ENCODE measurements at places on chromosomes 7 and 10.

- DNase-seq: no peak
Observed at GRCh38 chr10:90306187-90306586, 551.7 kb downstream of the HTR7 start.

- DNase-seq: no peak
Observed at GRCh38 chr10:71321386-71321785, 2.3 kb downstream of the SLC29A3 start.

DNA sequence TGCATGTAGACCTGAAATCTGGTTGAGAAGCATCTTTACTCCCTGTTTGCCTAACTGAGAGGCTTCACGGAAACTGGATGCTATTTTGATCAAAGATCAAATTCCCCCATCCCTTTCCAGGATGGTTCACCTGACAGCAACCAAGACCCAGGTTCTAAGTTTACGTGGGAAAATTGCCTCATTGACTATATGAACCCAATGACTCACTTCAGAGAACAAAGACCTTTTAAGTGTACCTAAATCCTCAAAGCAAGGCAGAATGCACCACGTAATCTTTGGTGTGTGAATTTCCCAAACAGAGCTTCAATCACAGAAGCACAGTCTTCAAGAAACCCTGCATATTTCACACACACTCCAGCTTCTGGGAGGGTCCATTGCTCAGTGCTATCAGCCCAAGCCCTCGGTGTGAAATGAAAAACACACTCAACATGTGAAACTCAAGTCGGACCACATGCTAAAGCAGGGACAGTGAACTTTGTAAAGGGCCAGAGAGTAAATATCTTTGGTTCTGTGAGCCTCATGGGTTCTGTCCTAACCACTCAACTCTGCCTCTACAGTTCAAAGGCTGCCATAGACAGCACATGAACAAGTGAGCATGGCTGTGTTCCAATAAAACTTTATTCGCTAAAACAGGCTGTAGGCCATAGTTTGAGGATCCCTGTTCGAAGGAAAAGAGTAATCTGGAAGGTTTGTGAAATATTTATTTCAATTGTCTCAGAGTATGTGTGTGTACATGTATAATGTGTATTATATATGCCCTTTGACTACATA is 275.6 kb upstream of the FOXK1 start:
- DNase-seq: peak; percentile 42

DNA sequence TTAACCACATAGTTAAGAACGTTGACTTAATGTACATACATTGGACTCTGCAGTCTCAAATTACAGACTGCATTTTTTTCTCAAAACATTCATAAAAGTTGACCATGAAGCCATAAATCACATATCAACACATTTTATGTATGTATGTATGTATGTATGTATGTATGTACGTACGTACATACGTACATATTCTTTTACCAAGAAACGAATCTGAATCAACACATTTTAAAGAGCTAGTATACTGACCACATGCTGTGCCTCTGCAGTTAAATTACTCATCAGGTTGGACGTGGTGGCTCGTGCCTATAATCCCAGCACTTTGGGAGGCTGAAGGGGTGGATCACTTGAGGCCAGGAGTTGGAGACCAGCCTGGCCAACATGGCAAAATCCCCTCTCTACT is 105.8 kb downstream of the GPR158 start:
- no peak for DNase-seq
